ENCODE measurements at places on chromosomes 6 and 20.

DNA sequence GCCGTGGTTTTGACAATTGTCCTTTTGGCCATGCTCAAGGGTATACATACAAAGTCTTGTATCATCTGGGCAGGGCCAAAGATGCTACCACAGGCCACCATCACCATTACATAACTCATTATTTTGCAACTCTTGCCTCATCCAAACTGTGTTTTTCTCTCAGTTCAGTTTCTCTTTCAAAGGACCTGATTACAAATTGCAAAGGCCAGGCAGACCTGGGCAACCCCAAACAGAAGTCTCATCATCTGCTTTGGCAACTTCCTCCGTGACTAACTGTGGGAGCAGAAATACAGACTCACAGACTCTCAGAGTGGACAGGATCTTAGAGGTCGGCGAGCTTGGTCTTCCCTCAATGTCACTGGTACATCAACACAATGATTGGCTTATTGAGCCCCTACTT is 117.8 kb upstream of the NEDD9 start:
- peak; percentile 4 for DNase-seq

DNA sequence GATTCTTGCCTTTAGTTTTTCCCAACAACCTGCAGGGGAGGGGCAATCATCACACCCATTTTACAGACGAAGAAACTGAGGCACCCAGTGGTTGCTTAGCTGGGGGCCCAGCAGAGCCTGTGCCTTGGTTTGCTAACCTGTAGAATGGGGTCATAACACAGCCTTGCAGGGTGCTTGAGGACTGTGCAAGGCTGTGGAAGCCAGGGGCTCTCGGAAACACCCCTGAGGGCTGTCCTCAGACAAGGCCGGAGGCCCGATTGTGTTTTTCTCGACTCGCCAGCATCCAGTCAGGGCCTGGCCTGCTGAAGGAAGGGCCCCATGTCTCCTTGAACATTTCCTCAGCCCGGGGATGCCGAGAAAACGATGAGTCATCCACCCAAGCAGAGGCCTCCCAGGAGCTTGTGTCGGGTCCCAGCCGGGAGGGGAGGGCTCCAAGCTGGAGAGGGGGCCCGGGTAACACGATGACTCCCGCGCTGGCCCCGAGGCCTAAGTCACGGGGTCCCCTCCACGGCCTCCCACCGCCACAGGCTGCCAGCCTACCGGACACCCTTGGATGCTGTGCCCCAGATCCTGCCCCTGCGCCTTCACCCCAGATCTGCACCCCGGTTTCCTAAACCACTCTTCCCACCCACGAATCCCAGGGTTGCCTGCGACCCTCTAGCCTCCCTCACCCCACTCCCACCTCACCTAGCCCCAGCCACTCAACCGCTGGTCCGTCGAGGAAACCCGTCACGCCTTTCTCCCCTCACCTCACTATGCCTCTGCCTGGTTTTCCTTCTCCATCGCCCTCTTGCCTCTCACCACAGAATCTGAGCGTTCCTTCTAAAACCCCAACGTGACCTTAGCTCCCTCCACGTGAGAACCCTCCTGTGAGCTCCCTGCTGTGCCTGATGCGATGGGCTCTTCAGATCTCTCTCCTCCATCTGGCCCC is 10.6 kb downstream of the NOL4L start:
- DNase-seq, result no peak

GRCh38 chr6:31270788-31271640 is 878 bp downstream of the HLA-C start:
- DNase-seq, result no peak

DNA sequence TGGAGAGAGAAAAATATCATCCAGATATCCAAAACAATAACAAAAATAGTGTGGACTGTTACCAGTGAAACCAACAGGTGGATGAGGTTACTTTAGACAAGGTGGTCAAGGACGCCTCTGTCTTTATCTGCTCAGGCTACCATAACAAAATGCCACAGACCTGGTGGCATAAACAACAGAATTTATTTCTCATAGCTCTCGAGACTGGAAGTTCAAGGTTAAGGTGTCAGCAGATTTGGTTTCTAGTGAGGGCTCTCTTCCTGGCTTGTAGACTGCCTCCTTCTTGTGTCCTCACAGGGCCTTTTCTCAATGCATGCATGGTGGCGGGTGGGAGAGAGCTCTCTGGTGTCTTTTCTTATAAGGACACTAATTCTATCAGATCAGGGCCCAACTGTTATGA is 21.1 kb upstream of the LBP start:
- DNase-seq, result no peak

GRCh38 chr6:149194820-149195558 is 122.5 kb upstream of the TAB2 start:
- no peak for DNase-seq

- no peak for DNase-seq
Measured at GRCh38 chr6:76230711-76231110, 158.2 kb upstream of the IMPG1 start.

DNA sequence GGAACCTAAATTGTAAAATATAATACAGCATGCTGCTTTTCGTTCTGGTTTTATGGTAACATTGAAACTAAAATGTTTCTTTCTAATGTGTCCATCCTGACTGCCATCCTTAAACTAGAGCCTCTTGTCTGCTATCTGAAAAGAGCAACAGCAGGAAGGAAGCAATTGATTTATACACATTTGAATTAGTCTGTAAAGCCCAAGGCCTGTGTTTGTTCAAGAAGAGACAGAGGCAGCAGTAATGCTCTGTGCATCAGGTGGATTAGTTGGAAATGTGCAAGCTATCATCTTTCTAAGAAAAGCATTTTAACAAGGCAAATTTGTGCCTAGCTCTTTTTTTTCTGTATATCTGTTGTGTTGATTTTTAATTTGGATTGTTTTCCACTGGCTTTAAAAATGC is 128.6 kb downstream of the SCAF8 start:
- no peak for DNase-seq
